Activated CD4-positive, alpha-beta T cell treated with anti-CD3 and anti-CD28 coated beads for 36 hours (primary cell): ENCODE measurements at places on chromosomes 1 and 21. TPM values are rescaled to one million over a fixed set of nuclear protein-coding genes. Genes with fewer than 3 reads are reported as not detected.

- H3K27me3 ChIP-seq = no peaks in the 10 kb centered on the region
- H3K36me3 ChIP-seq = peaks cover 2% of the 10 kb centered on the region
- peaks cover 7% of the 10 kb centered on the region for H3K4me1 ChIP-seq
Measured at GRCh38 chr1:229266832-229267500, 3.9 kb upstream of the RAB4A start.

DNA sequence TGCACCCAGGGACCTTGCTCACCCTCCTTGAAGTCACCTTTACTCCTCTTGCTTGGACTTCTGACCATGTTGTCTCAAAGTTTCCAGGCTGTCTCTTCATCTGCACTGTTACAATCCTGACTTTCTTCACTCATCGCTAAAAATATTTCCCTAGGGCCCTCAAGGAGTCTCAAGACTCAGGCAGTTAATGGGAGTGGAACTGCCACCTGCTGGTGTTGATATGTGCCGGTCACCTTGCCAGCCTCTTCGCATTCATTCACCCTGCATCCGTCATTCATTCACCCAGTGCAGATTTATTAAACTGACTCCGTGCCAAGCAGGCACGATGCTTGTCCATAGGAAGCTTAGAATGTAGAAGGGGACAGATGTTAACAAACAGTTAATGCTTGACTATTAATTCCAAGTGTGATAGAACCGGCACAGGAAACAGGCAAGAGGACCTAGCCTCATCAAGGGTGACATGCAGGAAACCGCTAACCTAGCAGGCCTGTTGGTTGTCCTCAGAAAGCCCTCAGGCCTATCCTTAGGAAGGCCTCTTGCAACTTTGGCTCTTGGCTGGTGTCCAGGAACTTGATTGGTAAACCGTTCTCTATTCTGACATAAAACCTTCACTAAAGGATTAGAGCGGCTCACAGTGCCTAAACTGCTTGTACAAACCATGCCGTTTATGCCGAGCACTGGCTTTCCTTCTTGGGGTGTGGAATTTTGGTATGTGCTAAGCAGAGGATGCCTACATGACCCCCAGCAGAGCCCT lies 342.2 kb downstream of the CAMTA1 start:
- DNase-seq = no peak
- H3K4me3 ChIP-seq = no peak overlapping the region
- no peak overlapping the region for H3K27ac ChIP-seq
- no peaks in the 10 kb centered on the region for H3K36me3 ChIP-seq
- H3K27me3 ChIP-seq = peaks cover 6% of the 10 kb centered on the region
- H3K4me1 ChIP-seq = no peaks in the 10 kb centered on the region

GRCh38 chr1:100543640-100544039 lies 5.7 kb downstream of the GPR88 start:
- H3K36me3 ChIP-seq = no peaks in the 10 kb centered on the region
- no peak overlapping the region for H3K27ac ChIP-seq
- H3K4me3 ChIP-seq = no peak overlapping the region
- peaks cover 25% of the 10 kb centered on the region for H3K27me3 ChIP-seq
- DNase-seq = peak; percentile 67

DNA sequence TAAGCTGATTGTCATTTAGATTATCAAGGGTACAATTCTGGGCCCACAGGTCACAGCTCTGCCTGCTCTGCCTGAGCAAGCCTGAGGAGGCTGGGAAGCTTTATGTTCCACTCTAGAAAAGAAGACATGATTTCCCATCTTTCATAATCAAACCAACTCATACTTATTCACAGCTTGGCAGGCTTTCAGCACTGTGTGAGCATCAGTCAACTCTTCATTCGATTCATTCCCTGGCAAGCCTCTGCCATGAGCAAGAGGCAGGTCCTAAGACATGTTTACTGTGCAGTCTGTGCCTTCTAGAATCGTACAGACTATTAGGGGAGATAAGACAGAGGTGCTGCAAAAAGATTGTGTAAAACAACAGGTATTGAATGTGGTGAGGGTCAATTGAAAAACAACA lies 24.5 kb upstream of the KIRREL1 start:
- H3K4me1 ChIP-seq = no peaks in the 10 kb centered on the region
- no peak for DNase-seq
- peaks cover 2% of the 10 kb centered on the region for H3K27me3 ChIP-seq
- no peak overlapping the region for H3K4me3 ChIP-seq
- H3K27ac ChIP-seq = no peak overlapping the region

- no peak overlapping the region for H3K4me3 ChIP-seq
- H3K4me1 ChIP-seq = no peaks in the 10 kb centered on the region
- H3K27me3 ChIP-seq = peaks cover 5% of the 10 kb centered on the region
- no peaks in the 10 kb centered on the region for H3K36me3 ChIP-seq
- H3K27ac ChIP-seq = no peak overlapping the region
- DNase-seq = no peak
Measured at GRCh38 chr1:247849616-247850015, 7.4 kb upstream of the TRIM58 start.

The LCE1D gene
- not detected for total RNA-seq
